Muscle of leg (tissue), 16 donors: ENCODE measurements at places on chromosomes 1 and 21.

DNA sequence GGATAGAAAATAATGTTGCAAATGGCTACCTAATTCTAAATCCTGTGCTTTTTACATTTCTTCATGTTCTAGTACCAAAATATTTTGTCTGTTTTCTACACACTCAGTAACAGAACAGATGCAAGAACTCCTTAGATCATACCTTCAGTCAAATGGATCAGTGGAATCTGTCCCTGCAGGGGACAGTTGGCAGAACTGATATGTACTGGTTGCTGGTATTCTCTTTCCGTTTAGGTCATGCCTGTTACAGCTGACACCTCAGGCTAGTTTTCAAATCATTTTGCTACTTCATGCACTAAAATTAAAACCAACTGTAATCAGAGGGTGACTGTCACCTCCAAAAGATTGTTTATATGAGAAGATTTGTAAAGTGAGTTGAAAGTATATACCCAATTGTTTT, 109.2 kb downstream of the TNNI3K start:
- no peak for DNase-seq

GRCh38 chr1:156740237-156740740, 599 bp downstream of the MRPL24 start:
- no peak for DNase-seq

DNA sequence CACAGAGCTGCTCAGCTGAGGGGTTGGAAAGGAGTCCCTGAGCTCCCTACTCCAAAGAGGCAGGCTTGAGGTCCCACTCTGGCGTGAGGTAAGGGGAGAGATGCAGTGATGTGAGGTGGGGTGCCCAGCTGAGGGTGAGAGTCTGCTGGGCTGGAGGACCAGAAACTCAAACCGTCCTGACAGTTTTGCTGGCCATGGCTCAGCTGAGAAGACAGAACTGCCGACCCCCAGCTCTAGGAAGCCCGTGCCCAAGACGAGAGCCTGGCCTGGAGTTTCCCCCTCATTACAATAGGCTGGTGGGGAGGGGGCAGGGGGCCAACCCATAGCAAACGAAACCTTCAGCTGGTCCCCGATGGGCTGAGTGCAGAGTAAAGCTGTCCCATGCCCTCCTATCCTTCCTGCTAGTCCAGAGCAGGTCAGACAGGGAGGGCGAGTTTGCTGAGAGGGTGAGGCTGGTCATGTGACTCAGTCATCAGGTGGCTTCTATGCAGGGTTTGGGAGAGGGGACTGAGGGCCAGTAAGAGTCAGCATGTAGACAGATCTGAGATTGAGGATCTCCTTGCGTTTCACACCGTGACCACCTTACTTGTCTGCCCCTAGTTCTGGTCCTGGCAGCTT, 129.3 kb downstream of the PRDM2 start:
- no peak for DNase-seq

DNA sequence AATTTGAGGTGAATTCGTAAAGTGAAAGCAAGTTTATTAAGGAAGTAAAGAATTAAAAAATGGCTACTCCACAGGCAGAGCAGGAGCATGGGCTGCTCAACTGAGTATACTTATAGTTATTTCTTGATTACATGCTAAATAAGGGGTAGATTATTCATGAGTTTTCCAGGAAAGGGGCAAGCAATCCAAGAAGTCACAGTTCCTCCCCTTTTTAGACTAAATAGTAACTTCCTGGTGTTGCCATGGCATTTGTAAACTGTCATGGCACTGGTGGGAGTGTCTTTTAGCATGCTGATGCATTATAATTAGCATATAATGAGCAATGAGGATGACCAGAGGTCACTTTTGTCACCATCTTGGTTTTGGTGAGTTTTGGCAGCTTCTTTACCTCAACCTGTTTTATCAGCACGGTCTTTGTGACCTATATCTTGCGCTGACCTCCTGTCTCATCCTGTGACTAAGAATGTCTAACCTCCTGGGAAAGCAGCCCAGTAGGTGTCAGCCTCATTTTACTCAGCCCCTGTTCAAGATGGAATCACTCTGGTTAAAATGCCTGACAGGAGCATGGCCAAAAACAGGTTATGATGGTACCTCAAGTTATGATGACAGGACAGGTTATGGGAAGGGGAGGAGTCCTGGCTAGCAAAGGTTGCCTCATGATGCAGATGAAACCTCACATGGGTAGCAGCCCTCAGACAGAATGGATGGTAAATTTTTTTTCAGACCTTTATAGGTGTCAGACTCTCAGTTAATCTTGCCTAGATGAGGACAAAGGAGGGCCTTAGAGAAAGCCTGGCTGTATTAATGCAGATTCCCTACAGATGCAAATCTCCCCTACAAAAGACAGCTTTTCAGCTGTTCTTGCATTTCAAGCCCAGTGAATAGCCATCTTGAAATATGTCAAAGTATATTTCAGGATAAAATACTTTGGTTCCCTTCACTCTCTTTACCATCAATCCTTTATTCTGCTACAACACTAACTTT, 49.7 kb downstream of the SIPA1L2 start:
- DNase-seq, result no peak

DNA sequence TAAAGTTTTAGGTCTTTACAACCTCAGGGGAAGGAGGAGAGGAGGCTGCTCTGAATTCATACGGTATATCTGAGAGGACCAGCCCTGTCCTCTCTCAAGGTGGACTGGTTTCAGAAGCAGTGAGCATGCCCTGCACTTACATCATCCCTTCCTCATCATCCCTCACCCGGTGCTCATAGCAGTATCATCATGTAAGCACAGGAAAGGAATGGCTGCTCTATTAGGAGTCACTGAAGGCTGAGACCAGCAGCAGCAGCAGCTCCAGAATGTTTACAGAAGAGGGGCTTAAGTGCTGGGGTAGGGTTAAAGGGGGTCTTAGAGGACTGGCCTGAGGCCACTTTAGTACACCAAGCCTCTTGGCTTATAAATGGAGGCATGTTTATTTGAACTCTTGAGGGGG, 185.9 kb downstream of the AK5 start:
- DNase-seq, result no peak

- DNase-seq, result no peak
These were observed 19.8 kb upstream of the SARS1 start for GRCh38 chr1:109193653-109194590.

DNA sequence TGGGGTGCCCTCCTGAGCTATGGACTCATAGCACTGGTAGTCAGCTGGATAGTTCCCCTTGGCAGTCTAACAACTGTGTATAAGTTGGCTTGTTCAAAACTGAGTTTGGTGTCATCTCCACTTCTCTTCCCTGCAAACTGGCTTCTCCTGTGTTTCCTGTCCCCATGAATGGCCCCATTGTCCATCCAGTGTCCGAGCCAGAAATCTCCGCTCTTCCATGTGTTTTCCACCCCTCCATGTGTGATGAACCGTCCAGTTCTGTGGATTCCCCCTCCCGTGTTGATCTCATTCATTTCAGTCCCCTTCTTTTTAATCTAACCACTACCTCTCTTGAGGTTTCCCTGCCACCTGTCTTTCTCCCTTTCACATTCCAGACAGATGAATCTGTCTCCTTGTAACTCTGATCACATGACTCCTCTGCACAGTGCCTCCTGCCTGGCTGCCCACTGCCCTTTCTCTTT, 195.7 kb downstream of the ROR1 start:
- DNase-seq, result no peak

GRCh38 chr1:175848329-175848728, 104.9 kb upstream of the TNR start:
- DNase-seq, result no peak

DNA sequence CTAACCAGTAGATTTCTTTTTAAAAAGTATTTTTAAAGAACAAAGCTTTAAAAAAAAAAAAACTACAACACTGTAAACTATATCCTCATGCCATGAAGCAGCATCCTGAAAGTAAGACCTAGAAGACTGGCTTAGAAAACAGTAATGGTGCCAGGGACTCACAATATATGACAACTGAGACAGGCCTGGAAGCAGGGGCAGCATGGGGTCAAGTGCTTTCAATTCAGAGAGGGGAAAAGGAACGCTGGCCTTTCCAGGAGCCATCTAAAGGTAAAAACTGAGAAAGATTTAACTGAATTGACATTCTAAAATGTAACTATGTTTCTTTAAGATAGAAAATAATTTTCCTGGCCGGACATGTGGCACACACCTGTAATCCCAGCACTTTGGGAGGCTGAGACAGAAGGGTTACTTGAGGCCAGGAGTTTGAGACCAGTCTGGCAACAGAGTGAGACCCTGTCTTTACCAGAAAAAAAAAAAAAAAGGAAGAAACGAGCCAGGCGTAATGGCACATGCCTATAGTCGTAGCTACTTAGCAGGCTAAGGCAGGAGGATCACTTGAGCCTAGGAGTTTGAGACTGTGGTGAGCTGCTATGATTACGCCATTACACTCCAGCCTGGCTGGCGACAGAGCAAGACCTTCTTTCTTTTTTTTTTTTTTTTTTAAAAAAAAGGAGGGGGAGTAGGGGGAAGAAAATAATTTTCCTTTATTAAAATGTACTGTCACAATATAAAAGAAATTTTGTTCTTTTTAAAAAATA, 54.1 kb downstream of the SLC35D1 start:
- no peak for DNase-seq

- no peak for DNase-seq
These were observed 484.1 kb upstream of the USP24 start for GRCh38 chr1:55699228-55699627.

- peak; percentile 64 for DNase-seq
These were observed 18.1 kb upstream of the SLC26A9 start for GRCh38 chr1:205961405-205961804.
